ENCODE measurements at places on chromosomes 3 and 15.

GRCh38 chr15:27250223-27250622 lies 279.2 kb downstream of the GABRG3 start:
- DNase-seq, result no peak

DNA sequence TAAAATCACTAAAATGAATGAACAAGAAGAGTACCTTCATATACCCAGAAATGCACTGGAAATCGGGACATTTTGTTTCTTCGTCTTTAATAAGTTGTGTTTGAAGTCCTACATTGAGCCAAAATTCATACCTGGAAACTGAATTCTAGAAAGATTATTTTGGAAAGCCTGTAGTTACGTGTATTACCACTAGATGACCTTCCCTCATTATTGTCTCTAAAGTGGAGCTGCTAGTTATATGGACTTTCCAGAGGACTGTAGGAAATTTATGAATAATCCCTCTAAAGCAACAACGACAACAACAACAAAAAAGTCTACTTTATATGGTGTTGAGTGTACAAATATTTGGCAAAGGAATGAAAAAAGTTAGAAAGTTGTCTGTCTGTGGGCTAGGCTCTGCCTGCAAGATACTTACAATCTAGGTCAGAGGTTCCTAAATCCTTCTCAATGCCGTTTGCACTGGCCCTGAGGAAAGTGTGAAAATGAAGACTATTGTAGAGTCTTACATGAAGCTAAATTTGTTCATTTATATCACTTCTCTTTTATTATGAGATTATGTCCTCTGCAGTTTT lies 234.8 kb upstream of the NR2E3 start:
- no peak for DNase-seq

- DNase-seq, result no peak
Measured at GRCh38 chr3:103389356-103389755, 954.5 kb downstream of the ZPLD1 start.

- DNase-seq, result no peak
Measured at GRCh38 chr15:57797568-57798267, 91.2 kb downstream of the POLR2M start.

GRCh38 chr3:167203062-167203461 lies 177.0 kb downstream of the ZBBX start:
- no peak for DNase-seq

- DNase-seq, result no peak
Measured at GRCh38 chr3:52004163-52004787, 8.6 kb upstream of the RPL29 start.

DNA sequence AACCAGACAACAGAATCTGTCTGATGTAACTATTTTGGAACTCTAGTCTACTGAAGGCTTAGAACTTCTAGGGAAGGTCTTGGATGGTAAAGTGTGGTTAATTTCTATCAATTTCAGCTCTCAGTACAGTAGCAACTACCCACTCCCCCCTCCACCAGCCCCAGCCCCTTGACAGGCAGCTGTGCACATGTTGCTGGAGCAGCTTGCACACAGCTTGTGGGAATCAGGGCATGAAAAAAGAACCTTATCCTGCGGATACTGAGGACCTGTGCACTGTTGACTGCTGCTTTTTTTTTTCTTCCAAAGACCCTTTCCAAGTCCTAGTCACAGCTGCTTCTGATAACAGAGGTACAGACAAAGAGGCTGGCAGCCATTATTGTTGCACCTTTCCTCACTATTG lies 81.5 kb upstream of the UBP1 start:
- DNase-seq, result no peak

DNA sequence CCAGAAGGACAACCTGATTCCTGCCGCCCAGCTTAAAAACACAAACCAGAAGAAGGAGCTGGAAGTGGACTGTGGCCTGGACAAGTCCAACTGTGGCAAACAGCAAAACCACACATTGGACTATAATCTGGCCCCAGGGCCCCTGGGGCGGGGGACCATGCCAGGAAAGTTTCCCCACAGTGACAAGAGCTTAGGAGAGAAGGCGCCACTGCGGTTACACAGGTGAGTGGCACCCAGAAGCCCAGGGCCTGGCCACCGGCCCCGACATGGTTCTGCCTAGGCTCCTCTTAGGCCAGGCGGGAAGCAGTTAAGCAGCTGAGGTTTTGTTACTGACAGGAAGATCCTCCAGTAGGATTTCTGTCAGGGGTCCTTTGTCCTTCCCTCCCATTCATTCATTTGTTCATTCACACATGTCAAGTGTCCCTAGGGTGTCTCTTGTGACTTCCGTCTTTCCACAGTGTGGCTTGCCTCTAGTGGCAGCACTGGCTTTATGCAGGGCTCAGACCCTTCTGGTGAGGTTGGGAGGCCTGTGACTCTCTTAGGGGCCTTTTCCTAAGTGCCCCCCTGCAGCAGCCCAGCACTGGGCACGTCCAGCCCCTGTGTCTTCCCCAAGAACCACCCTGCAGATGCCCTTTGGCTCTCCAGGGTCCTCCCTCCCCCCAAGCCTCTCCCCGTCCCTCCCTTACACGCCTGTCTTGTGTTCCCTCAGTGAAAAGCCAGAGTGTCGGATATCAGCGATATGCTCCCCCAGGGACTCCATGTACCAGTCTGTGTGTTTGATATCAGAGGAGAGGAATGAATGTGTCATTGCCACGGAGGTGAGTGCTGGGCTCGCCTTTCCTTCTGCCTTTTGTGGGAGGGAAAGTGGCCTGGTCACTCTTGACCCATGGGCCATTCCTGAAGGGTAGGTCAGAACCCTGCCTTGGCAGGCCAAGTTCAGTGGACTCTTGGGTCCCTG lies 7.8 kb downstream of the DLL4 start:
- DNase-seq, result no peak

DNA sequence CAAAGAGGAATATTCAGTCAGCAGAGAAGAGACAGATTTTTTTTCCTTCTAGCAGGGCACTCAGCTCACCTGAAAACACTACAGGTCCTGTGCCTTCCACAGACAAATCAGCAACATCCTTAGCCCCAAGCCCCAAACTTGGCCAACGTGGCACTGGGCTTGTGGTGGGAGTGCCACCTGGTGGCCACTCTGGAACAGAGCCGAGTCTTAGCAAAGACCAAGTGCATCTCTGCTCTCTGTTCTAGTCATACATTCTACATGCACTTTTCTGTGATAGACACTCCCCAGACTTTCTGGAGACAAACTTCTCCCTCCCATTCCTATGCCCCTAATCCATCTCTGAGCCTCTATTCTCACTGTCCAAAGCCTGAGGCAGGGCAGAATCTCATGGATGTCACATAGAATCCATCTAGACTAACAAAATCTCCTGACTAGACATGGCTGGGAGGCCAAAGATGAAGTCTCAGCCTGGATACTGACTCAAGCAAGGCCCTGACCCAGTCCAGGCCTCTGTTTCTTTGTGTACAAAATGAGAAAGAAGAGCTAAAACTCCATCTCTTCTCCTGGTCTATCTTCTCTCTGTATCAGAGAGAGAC lies 5.1 kb upstream of the SEMA7A start:
- DNase-seq, result peak; percentile 74

- DNase-seq, result no peak
Measured at GRCh38 chr3:70064194-70064779, 64.8 kb downstream of the SAMMSON start.

DNA sequence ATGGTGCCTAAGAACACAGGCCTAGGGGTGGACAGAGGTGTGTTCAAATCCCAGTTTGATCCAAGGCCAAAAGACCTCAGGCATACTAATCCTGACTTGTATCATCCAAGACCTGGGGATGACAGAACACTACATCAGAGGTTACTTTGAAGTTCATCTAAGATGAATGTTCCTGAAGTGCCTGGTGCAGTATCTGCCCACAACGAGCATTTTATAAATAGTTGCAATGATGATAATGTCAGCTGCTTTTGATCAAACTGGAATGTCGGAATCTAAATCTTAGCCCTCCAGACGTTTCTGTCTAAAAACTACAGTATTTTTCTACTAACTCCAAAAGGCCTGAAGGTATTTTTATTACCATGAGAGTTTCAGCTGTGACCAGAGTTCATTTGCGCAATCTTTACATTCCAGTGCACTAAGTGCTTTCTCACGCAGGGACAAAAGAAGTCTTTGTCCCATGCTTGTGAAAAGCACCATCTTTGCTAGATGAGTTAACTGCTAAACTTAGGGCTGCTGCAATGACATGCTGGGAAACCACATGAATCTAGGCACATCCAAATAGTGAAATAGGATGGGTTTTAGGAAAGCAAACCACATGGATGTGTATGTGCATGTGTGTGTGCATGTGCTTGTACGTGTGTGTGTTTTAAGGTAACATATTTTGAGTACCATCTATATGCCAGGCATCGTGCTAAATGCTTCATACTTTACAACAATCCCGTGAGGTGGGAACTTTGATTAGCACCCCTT lies 18.1 kb downstream of the ANXA2 start:
- DNase-seq, result no peak

GRCh38 chr3:48415251-48415953 lies 14.5 kb downstream of the PLXNB1 start:
- DNase-seq, result no peak

DNA sequence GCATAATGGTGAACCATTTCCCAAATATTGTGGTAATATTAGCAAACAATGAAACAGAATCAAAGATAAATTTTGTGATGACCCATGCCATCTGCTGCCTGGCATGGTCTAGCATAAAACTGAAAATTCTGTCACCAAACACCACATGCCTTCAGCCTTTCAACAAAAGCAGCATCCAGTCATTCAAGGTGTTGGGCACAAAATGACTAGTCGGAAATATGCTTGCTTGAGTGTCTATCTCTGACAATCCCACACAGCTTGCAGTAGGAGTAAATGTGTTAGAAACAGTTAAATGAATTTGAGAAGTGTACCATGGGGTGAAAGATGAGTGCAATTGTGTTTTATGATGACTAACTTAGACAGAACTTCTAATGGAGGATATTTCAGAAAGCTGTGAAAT lies 61.7 kb upstream of the CDIN1 start:
- DNase-seq, result no peak

- no peak for DNase-seq
Measured at GRCh38 chr3:23457697-23458096, 254.6 kb downstream of the UBE2E2 start.

DNA sequence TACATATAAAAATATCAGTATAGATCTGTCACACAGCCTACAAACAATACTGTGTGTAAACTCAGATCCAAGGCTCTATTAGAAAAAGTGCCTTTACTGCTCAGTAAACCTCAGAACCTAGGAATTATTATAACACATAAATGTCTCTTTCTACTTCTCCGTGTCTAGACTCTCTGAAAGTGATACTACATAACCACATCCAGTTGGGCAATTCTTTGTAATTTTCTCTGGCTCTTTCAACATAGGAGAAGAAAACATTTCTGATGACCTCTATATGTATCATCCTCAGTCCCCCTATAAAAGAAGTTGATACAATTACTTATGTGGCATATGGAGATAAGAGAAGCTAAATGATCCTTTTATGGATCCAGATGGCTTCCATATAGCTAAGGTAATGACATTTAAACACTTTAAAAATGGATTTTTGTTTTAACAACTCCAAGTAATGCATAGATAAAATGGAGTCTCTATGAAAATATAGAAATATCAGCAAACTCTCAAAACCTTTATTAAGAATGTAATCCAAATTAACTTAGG lies 104.5 kb downstream of the LSAMP start:
- no peak for DNase-seq

DNA sequence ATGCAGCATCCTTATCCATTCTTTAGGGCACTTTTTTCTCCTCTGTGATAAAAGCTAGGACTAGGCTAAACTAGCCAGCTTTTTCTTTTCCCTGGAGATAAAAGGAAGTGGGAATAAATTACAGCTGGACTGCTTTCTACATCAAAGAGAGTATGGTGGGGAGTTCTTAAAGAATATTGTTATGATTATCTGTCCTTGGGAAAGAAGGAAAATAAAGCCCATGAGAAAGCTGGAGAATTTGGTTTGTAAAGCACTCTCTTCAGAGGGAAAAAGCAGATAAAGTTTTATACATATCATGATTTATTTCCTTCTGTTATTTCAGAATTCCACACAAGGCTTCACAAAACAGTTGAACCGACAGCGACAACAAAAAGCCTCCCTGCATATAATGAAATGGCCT lies 923.0 kb downstream of the DIPK2A start:
- no peak for DNase-seq

DNA sequence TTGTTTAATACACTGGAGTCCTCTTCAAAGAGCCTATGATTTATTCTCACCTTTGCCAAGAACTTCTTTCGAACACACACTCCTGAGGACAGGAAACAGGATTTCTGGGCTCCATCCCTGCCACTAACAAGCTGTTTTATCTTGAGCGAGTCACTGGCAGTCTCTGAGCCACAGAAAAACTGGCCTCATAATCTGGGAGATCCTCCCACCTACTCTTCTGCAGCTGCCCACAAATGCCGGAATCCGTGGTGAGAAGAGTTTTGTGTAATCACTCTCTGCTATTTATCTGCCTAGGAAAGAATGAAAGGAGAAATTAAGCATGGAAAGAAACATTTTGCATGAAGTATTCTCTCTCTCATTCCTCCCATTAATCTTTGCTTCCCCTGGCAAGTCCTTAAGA lies 172.0 kb upstream of the TRIM42 start:
- DNase-seq, result no peak

DNA sequence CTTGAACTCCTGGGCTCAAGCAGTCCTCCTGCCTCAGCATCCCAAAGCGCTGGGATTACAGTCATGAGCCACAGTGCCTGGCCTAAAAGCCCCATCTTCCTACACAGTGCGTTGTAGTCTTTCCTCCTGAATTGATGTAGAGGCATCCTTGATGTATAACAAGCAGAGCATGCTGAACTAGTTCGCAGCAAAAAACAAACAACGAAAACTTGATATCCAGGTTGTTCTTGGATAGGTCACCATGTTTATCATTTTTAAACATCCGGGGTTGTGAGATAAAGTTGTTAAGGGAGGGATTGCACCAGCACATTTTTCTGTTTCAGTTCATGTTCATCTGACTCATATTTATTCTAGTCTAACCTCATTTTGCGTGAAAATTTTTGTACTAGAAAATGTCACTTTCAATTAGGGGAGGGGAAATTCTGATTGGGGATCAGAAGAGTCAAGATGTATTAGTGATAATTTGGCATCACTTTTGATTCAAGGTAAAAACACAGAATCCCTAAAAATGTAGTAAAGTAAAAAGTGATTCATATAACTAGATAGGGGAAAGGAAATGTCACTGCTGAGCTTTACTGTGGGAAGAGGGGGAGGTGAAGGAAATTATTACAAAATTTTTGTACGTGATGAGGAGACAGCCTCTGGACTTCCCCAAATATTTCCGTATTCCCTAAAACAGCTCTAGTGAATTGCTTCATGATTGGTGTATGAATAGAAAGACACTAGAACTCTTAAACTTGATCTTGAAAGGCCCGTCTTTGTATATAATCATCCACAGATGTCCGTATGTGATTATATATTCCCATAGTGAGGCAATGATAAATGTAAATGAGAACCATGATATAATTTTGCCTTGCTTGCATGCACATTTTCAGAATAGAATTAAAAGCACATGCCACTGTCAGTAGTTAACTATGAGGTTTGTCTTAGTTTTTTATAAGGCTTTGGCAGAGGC lies 22.9 kb downstream of the RAB8B start:
- DNase-seq, result no peak

Measured in stimulated activated CD4-positive, alpha-beta T cell treated with anti-CD3 and anti-CD28 coated beads, Interleukin-12 subunit alpha, Interleukin-12 subunit beta, amount 100 ng/mL, for 24 hours (primary cell).